Activated T-helper 2 cell treated with anti-CD3 and anti-CD28 coated beads, Interferon-gamma antibody, Interleukin-2, Interleukin-4, amounts not matched to agents 10 μg/mL and 5 μg/mL and 100 μg/mL, durations not matched to agents 14 hours and 24 hours and 36 hours (primary cell): ENCODE measurements at places on chromosomes 12 and 14.

DNA sequence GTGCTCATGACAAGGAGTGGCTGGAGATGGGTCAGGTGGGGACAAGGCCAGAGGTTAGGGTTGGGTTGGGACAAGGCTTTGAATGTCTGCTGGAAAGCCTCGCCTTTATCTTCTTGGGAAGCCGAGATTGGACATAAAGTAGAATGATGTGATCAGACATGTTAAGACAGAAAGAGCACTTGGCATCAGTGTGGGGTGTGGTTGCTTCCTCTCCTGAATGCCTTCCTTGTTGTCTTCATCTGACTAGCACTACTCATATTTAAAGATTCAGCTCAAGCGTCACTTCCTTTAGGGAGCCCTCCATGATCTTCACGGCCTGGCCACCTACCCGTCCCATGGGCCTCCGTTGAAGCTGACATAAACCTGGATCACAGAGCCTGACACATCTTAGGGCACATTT is 14.8 kb upstream of the C12orf75 start:
- no peaks in the 10 kb centered on the region for H3K27me3 ChIP-seq
- H3K36me3 ChIP-seq, result peaks cover 69% of the 10 kb centered on the region
- peaks cover 35% of the 10 kb centered on the region for H3K4me1 ChIP-seq

DNA sequence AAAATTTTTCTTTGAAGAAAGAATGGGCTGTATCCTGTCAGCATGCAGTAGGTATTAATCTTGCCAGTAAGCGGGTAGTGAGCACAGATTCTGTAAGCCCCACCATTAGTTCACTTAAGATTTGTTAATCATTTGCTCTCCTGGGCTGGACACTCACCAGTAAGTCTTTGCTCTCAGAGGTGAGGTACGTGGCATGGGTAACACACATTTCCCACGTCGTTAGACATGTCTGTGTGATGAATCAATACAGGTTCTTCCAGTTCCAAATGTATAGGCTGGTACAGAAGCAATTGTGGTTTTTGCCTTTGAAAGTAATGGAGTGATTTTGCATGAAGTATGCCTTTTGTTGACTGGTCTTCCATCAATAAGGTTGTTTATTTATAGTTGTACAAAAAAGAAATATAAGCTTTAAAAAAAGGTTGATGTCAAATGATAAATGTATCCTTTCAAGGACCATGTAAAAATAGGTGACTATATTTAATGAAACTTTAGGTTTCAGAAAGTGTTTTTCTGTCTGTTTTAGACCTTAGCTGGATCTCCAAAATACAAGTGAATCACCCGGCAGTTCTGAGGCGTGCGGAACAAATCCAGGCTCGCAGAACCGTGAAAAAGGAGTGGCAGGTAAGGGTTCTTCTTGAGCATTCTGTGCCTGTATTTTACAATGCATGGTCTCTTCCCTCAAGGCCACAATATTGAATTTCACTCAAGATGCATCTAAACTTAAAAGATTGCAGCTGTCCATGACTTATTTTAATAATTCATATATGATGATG is 45.5 kb downstream of the DERA start:
- no peaks in the 10 kb centered on the region for H3K27me3 ChIP-seq
- no peak overlapping the region for H3K4me3 ChIP-seq
- no peak for DNase-seq
- no peaks in the 10 kb centered on the region for H3K4me1 ChIP-seq
- no peak overlapping the region for H3K27ac ChIP-seq

DNA sequence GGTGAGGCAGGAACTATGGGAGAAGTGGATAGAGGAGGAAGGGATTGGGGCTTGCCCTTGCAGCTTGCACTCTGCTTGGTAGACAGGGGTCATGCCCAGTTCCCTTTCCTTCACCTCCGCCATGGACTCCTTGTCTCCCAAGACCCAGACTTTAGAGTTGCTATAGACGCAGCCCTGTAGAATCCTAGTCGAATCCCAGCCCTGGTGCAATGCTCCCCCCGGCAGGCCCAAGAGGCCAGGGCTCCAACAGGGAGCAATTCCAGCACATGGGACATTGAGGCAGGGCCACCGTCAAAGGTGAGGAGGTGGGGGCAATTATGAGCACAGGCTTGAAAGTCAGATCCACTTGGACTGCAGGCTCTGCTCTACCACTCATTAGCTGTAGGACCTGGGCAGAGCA is 29.5 kb upstream of the BCDIN3D start:
- no peak overlapping the region for H3K4me3 ChIP-seq
- DNase-seq, result no peak
- no peaks in the 10 kb centered on the region for H3K36me3 ChIP-seq
- no peaks in the 10 kb centered on the region for H3K4me1 ChIP-seq
- H3K27me3 ChIP-seq, result peaks cover 2% of the 10 kb centered on the region
- no peak overlapping the region for H3K27ac ChIP-seq

DNA sequence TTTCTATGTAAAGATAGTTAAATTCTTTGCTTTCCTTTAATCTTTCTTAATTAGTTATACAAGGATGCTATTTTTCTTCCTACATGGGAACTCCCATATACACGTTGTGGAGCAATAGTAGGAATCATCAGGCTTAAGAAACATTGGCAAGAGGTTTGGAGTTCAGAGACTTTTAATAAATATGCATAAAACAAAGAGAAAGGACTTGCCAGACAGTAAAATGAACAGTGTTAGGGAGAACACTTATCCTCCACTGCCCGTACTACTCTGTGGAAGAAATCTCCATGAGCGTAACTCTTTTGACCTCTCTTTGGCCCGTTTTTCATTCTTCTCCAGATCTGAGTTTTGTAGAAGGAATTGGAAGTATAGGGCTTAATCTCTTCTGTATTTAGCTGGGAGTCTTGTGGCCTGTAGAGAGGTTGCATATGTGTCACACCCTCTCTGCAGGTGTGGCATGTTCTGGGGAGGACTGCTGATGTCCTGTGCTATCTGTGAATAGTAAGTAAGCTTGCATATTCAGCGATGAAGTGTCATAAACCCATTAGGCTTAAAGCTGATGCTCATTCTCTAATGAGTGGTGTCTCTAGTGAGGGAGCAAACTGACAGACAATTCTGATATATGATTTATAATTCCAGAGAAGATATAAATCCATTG is 455.4 kb upstream of the FAR2 start:
- H3K27ac ChIP-seq, result no peak overlapping the region
- no peaks in the 10 kb centered on the region for H3K4me1 ChIP-seq
- H3K36me3 ChIP-seq, result no peaks in the 10 kb centered on the region
- no peaks in the 10 kb centered on the region for H3K27me3 ChIP-seq
- H3K4me3 ChIP-seq, result no peak overlapping the region

DNA sequence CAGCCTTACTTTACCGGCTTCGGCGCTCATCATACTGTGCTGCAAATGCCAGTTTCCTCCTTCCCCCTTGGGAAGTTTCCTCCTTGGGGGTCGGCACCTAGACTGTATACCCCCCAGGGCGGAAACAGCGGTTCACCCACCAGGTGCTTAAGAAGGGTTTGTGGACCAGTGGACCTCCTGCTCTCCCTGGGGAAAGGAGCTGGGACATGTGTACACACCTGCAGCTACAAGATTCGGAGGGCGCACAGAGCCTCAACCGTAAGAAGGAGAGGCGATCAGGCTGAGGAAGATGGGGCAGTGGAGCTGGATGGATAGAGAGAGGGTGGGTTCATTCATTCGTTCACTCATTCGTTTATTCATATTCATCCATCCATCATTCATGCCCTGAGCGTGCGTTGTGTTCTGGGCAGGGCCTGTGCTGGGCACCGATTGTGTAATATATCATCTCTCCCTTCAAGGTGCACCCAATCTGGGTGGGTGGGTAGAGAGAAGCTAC is 717 bp upstream of the ZNF839 start:
- H3K4me1 ChIP-seq, result peaks cover 54% of the 10 kb centered on the region
- peak overlapping the region; percentile 96 for H3K27ac ChIP-seq
- H3K36me3 ChIP-seq, result peaks cover 3% of the 10 kb centered on the region
- H3K4me3 ChIP-seq, result peak overlapping the region; percentile 96

DNA sequence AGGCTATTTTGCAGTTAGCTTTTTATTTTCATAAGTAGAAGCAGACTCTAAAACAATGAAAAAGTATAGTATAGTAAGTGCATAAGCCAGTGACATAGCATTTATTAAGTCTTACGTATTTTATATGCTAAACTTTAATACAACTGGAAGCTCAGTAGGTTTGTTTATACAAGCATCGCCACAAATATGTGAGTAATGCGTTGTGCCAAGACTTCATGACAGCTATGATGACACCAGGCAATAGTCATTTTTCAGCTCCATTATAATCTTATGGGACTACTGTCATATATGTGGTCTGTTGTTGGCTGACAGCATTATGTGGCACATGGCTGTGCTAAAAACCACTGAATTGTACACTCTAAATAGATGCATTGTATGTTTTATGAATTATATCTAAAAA is 40.3 kb downstream of the SLC38A2 start:
- H3K4me1 ChIP-seq, result no peaks in the 10 kb centered on the region
- H3K27ac ChIP-seq, result no peak overlapping the region
- H3K27me3 ChIP-seq, result peaks cover 3% of the 10 kb centered on the region
- H3K36me3 ChIP-seq, result no peaks in the 10 kb centered on the region
- H3K4me3 ChIP-seq, result no peak overlapping the region

DNA sequence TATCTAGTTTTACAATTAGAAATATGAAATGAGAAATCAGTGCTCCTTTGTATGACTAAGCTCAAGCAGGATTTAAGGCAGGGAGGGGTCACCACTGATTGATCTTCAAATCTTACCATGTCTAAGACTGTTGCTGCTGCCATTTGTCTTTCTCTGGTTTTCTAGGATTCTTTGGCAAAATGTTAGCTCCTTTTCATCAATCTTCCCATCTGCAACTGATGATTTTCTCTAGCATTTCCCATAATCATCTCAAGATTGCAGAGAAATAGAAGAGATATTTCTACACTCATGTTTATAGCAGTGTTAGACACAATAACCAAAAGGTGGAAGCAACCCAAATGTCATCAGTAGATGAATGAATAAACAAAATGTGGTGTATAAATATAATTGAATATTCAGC is 175.0 kb downstream of the RAD51B start:
- H3K36me3 ChIP-seq, result no peaks in the 10 kb centered on the region
- no peaks in the 10 kb centered on the region for H3K4me1 ChIP-seq
- H3K27ac ChIP-seq, result no peak overlapping the region
- no peak for DNase-seq
- H3K27me3 ChIP-seq, result peaks cover 5% of the 10 kb centered on the region
- H3K4me3 ChIP-seq, result no peak overlapping the region

GRCh38 chr14:30519961-30520360 is 39.0 kb upstream of the G2E3 start:
- no peak overlapping the region for H3K27ac ChIP-seq
- DNase-seq, result no peak
- no peaks in the 10 kb centered on the region for H3K36me3 ChIP-seq
- H3K27me3 ChIP-seq, result peaks cover 2% of the 10 kb centered on the region
- no peak overlapping the region for H3K4me3 ChIP-seq
- peaks cover 8% of the 10 kb centered on the region for H3K4me1 ChIP-seq
